ENCODE measurements at places on chromosomes 4 and X. TPM values are rescaled to one million over a fixed set of nuclear protein-coding genes. Genes with fewer than 3 reads are reported as not detected.

FMR1NB gene
- total RNA-seq, result not detected

SPARCL1 gene
- 1,431 TPM for total RNA-seq

FDCSP gene
- total RNA-seq, result not detected

FAM241A gene
- 4.1 TPM for total RNA-seq

KDR gene
- 101 TPM for total RNA-seq

NMU gene
- total RNA-seq, result not detected

HEPH gene
- 24.7 TPM for total RNA-seq

- H3K4me1 ChIP-seq, result no peaks in the 10 kb centered on the region
- no peak overlapping the region for H3K4me3 ChIP-seq
- no peak for DNase-seq
- no peak overlapping the region for H3K27ac ChIP-seq
- H3K27me3 ChIP-seq, result no peaks in the 10 kb centered on the region
These were observed 244.8 kb upstream of the PSAPL1 start for GRCh38 chr4:7679406-7680040.

GRCh38 chrX:46710927-46711623 is 47.8 kb downstream of the SLC9A7 start:
- no peaks in the 10 kb centered on the region for H3K27me3 ChIP-seq
- H3K4me1 ChIP-seq, result no peaks in the 10 kb centered on the region
- DNase-seq, result no peak
- no peak overlapping the region for H3K4me3 ChIP-seq
- H3K36me3 ChIP-seq, result no peaks in the 10 kb centered on the region

GRCh38 chr4:99591757-99592156 is 17.1 kb downstream of the MTTP start:
- no peak overlapping the region for H3K4me3 ChIP-seq
- no peaks in the 10 kb centered on the region for H3K36me3 ChIP-seq
- H3K27me3 ChIP-seq, result no peaks in the 10 kb centered on the region
- H3K4me1 ChIP-seq, result no peaks in the 10 kb centered on the region

DNA sequence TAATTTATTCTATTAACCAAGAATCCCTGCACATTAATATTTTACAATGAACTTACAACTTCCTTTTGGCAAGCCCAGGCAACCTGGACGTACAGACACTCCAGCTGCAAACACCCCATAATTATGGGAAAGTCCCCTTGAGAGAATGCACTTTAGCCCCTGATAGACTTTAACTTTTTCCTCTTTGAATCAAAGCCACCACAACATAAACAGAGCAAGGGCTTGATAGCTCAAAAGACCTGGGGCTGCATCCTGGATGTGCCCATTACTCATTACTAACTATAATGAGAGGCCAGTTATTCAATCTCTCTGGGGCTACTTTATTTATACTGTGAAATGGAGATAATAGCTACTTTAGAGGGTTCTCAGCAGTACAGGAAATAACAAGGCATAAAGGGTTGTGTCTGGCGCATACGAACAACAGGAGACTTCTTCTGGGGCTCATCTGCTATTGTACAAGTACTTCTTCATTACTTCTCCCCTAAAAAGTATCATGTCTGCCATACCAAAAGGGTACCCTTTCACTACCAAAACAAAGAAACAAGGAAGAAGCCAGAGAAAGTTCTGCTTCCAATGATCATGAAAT is 54.9 kb downstream of the CASK start:
- H3K4me3 ChIP-seq, result no peak overlapping the region
- H3K4me1 ChIP-seq, result no peaks in the 10 kb centered on the region

GRCh38 chrX:1870421-1870820 is 255.6 kb downstream of the ASMT start:
- H3K36me3 ChIP-seq, result no peaks in the 10 kb centered on the region
- H3K27me3 ChIP-seq, result no peaks in the 10 kb centered on the region
- H3K4me3 ChIP-seq, result no peak overlapping the region
- H3K27ac ChIP-seq, result no peak overlapping the region
- no peak for DNase-seq

DNA sequence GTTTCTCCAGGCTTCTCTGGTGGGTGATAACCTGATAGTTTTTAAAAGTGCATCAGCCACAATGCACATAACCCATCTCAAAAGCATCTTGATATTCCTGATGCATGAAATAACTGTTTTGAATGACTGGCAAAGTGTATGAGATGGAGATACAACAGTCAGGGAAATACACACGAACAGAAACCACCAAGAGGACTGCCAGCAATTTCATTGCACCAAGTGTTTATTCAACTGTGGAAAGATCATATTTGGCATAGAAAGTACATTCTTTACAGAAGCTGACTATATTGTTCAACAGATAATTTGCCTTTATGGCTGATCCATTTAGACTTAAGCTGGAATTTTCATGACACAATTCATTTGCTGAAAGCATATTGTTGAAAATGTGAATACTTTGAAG is 139.5 kb downstream of the SLIT2 start:
- no peaks in the 10 kb centered on the region for H3K36me3 ChIP-seq
- H3K27ac ChIP-seq, result no peak overlapping the region
- no peak for DNase-seq

DNA sequence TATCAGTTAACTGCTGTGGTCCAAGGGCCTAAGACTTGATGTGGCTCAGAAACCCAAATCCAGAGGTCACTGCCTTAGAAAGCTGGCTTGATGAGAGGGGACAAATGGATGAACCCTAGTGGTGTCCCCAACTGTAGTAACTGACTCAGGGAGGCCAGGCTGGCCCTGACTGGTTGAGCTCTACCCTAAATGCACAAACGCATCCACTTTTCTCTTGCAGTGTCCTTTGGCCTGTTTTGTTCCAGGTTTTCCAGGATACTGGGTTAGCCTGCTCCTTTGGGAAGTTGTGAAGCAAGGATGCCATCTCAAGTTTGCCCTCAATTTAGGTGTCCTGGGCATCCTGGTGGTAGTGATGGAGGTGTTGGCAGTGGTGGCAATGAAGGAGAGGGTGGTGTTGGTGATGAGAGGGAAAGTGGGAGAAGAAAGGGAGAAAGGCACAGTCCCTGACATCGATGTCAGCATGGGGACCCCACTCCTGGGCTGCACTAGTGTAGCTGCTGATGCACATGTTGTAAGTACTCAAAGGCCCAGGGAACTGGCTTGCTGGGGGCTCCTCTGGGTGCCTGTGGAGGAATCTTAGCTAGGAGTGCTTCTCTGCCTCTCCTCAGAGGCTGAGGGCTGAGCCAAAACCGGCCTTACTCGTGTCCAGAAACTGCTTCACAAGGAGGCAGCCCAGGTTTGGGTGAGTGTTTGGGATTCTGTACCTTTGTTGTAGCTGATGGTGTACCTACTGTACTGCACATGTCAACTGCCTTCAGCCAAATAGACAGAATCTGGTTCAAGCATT is 2.9 kb upstream of the HAND2 start:
- peak overlapping the region; percentile 98 for H3K27ac ChIP-seq
- DNase-seq, result no peak
- H3K4me1 ChIP-seq, result no peaks in the 10 kb centered on the region
- H3K36me3 ChIP-seq, result no peaks in the 10 kb centered on the region
- H3K4me3 ChIP-seq, result peak overlapping the region; percentile 2

DNA sequence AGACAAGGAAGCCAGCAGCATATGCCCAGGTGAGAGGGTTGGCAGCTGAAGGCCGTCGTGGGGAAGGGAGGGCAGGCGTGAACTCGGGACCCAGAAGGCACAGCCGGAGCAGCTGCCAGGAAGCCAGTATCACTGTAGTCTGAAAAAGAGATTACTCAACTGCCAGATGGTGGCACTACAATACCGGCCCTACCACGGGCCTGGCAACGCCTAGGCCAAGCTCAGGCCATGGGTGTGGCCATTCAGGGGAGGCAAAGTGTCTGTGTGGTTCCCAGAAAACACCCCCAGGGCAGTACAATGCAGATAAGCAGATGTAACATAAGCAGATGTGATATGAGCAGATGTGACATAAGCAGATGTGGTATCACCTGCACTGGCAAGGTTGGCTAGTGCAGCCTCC is 236.0 kb downstream of the AFAP1 start:
- H3K27me3 ChIP-seq, result no peaks in the 10 kb centered on the region
- no peak overlapping the region for H3K27ac ChIP-seq
- no peak overlapping the region for H3K4me3 ChIP-seq
- no peak for DNase-seq
- H3K36me3 ChIP-seq, result no peaks in the 10 kb centered on the region

DNA sequence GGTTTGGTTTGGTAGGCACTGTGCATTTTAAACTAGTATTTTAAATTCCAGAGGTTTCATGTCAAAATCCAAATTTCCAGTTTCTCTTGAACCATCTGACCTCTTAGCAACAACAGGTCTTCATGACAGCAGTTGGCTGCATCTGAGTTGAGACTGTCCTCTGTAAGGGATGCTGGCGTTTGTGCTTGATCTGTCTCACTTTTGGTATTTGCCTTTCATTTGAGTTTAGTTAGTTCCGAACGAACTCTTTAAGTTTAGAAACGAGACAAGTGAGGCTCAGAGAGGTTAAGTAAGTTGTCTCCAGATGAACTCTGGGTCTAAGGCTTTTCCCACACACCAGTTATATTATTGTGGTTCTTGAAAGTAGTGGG is 29.1 kb downstream of the SPARCL1 start:
- H3K27me3 ChIP-seq, result no peaks in the 10 kb centered on the region
- no peak for DNase-seq
- H3K4me1 ChIP-seq, result no peaks in the 10 kb centered on the region
- H3K36me3 ChIP-seq, result no peaks in the 10 kb centered on the region

DNA sequence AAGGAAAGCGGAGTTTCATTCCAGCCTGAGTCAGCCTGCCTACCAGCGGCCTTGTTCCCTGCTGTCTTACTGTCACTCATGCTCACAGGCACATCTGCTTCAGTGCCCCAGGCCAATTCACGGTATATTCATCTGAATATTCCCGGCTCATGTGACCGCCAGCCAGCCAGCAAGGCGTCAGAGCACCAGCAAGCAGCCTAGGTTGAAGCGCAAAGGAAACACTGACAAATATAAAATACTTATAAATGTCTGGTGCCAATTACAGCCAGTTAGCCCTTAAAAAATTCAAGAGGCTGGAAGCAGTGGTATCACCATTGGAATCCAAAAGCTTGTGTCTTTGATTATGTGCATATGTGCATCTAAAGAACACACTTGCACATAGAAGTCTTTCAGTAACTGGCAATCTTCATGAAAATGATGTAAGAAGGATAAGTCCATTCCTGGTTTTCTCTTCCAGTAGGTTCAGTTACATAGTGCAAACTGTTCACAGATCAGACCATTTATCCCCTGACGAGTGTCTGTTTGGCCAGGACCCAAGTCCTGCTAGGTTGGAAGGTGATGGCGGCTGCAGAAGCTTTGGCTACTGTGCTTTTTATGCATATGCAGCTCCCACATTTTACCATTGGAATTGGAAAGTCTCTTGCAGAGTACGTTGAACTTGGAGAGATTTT is 61.3 kb downstream of the LUZP4 start:
- H3K27me3 ChIP-seq, result no peaks in the 10 kb centered on the region
- H3K4me3 ChIP-seq, result no peak overlapping the region
- H3K27ac ChIP-seq, result no peak overlapping the region
- H3K36me3 ChIP-seq, result no peaks in the 10 kb centered on the region
- no peaks in the 10 kb centered on the region for H3K4me1 ChIP-seq

DNA sequence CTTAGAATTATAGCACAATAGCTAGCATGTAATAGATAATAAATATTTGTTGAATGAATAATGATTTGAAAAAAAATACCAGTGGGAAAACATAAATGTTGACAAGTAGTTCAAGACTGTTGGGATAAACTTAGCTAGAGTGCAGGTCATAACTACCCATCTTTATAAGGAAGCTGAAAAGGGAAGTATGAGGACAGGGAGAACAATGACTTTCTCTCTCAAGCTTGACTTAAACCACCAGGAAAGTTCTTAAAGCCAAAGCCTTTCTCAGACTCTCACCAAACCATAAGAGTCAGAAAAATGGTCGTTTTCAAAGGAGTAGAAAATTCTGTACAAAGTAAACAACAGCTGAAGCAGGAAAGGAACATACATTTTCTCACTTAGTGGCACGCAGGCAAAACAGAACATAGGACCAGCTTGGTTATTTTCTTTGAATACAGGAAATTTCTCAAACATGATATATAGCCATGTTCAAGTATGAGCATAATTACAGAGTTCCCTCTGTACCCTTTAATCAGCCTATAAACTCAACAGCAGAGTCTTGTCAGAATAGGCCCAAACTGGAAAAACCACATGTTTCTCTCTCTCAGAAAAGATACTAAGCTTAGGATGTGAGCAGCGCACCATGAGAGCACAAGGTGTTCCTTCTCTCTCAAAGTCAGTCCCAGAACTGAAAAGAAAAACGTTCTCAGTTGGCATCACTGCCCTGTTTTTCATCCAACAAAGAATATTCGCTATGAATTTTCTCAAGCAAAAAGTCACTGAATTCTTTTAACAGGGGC is 28.7 kb downstream of the MAPK10 start:
- H3K4me3 ChIP-seq, result no peak overlapping the region
- no peaks in the 10 kb centered on the region for H3K27me3 ChIP-seq
- no peak for DNase-seq
- no peaks in the 10 kb centered on the region for H3K36me3 ChIP-seq
- H3K4me1 ChIP-seq, result peaks cover 4% of the 10 kb centered on the region

DNA sequence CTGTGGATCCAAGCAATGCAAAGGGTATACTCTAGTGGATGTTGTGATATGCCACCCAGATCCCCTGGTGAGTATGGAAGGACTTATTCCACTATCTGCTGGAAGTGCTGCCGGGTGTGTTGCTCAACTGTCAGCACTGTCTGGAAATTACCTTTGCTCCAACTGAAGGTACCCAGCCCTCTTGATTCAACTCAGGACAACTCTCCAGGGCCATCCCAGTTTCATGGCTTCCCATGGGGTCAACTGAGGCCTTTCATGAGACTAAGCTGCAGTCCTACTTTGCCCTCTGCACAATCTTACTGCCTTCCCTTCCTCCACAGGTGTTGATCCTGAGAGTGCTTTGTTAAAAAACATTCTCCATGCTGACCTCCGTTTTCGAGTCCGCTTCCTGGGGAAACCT is 99.8 kb downstream of the SPRY1 start:
- H3K36me3 ChIP-seq, result no peaks in the 10 kb centered on the region
- no peak overlapping the region for H3K27ac ChIP-seq
- no peaks in the 10 kb centered on the region for H3K4me1 ChIP-seq
- DNase-seq, result no peak
- no peaks in the 10 kb centered on the region for H3K27me3 ChIP-seq

- H3K36me3 ChIP-seq, result no peaks in the 10 kb centered on the region
- no peak for DNase-seq
- H3K27me3 ChIP-seq, result no peaks in the 10 kb centered on the region
These were observed 62.0 kb upstream of the TLR2 start for GRCh38 chr4:153622093-153622492.

GRCh38 chr4:169593050-169593560 is 19.3 kb downstream of the NEK1 start:
- H3K4me3 ChIP-seq, result no peak overlapping the region
- no peak for DNase-seq
- H3K36me3 ChIP-seq, result no peaks in the 10 kb centered on the region

GRCh38 chr4:56468097-56468422 is 643 bp downstream of the SRP72 start:
- H3K36me3 ChIP-seq, result no peaks in the 10 kb centered on the region
- peak overlapping the region; percentile 78 for H3K4me3 ChIP-seq
- peak overlapping the region; percentile 79 for H3K27ac ChIP-seq
- DNase-seq, result no peak

Data from uterus (tissue), 4 donors.